ENCODE measurements at places on chromosomes 4 and X.

- H3K4me1 ChIP-seq = no peaks in the 10 kb centered on the region
- no peak for DNase-seq
- no peaks in the 10 kb centered on the region for H3K36me3 ChIP-seq
- no peak overlapping the region for H3K4me3 ChIP-seq
- H3K27ac ChIP-seq = no peak overlapping the region
Measured at GRCh38 chr4:184506527-184507121, 32.3 kb upstream of the IRF2 start.

GRCh38 chrX:53088136-53088974 is 5.6 kb upstream of the KANTR start:
- peaks cover 4% of the 10 kb centered on the region for H3K27me3 ChIP-seq
- no peaks in the 10 kb centered on the region for H3K4me1 ChIP-seq
- H3K36me3 ChIP-seq = peaks cover 8% of the 10 kb centered on the region
- peak overlapping the region; percentile 90 for H3K27ac ChIP-seq
- H3K4me3 ChIP-seq = peak overlapping the region; percentile 60
- peak; percentile 92 for DNase-seq

DNA sequence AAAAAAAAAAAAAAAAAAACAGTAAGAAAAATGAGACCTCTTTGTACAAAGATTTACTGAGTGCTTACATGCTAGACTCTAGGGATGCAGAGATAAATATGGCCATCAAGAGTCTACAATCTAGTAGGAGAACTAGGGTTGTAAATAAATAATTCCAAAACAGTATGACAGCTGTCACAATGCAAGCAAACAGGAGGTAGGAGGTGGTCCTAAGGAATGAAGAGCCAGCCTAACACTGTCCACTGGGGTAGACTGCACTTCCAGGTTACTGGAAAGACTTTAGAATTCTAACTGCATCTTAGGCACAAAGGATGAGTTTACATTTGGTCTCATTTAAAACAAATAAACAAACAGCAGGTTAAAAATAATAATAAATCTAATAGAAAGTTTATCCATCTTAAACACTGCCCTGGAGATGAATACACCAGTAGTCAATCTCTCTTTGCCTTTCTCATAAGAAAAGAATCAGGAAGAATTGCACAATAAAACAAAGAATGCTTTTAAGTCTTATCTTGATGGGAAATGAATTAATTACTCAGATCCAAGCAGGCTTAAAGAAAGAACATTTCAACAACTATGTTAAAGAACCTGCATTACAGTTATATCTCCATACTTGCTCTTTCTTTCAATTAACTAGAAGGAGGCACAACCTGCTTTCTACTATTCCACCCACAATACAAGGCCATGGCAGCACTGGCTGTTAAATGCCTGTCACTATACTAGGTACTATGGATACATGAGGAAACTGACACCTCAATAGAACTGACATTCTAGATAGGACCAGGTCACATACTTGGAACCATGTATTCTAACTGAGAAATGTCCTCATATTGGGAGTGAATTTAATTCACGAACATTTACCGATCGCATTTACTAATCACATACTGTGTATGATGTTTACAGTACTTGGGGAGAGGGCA is 12.7 kb downstream of the ADGRA3 start:
- H3K4me1 ChIP-seq = peaks cover 4% of the 10 kb centered on the region
- no peaks in the 10 kb centered on the region for H3K36me3 ChIP-seq
- H3K4me3 ChIP-seq = no peak overlapping the region
- no peak overlapping the region for H3K27ac ChIP-seq
- DNase-seq = no peak
- no peaks in the 10 kb centered on the region for H3K27me3 ChIP-seq

DNA sequence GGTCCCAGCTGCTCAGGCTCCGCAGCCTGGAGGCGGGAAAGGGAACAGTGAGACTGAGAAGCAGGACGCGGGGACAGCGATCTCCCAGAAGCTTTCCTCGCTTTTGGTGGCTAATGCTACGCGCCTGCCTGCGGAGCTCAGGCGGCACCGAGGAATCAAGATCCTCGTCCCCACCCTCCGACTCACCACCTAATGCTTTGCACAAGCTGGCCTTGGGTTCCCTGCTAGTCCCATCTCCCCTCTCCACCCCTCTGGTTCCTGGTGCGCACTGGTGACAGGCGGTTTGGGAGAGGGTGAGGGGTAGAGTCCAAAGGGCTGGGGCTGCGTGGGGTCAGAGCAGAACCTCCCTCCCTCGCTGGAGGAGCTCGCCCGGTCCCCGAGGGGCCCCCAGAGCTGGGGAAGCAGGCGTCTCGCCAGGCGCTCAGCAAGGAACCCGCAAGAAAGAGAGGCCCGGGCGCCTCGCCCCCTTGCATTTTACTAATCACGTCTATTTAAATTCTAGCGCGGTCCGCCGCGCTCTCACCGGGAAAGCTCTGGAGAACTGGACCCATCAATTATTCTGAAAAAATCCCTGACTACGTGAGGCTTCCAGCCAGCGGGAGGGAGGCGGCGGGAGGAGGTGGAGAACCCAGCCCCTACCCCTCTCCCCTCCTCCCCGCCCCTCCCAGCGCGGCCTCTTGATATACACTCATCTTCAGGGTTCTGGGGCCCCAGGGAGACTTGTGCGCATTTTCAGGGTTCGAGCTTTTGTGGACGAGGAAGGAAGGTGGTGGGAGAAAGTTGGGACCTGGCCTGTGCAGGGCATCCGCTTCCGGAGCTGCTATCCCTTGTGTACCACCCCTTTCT is 9.1 kb downstream of the POU4F2 start:
- no peak overlapping the region for H3K27ac ChIP-seq
- H3K4me3 ChIP-seq = no peak overlapping the region
- H3K36me3 ChIP-seq = no peaks in the 10 kb centered on the region
- peak; percentile 14 for DNase-seq
- peaks cover 52% of the 10 kb centered on the region for H3K27me3 ChIP-seq

GRCh38 chr4:159555873-159556272 is 453.0 kb downstream of the RAPGEF2 start:
- DNase-seq = no peak
- H3K27me3 ChIP-seq = no peaks in the 10 kb centered on the region
- no peaks in the 10 kb centered on the region for H3K4me1 ChIP-seq
- H3K27ac ChIP-seq = no peak overlapping the region

DNA sequence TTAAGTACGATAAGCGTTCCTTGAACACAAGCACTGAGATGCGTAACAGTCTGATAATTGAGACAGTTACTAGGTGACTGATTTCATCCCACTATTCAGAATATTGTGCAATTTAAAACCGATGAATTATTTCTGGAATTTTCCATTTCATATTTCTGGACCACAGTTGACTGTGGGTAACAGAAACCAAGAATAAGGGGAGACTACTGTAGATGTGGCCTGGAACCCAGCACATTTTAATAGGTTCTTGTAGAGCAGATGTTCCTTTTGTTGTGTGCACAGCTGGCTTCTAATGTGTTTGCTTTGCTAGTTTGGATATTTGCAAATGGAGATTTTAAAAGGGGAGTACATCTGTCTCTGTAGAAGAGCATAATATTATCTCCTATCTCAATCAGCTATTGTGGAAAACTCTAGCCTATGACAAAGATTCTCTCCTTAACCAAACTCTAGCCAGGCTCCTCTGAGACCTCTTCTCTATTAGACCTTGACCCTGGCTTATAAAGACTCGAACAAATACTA is 16.4 kb downstream of the NAAA start:
- no peaks in the 10 kb centered on the region for H3K36me3 ChIP-seq
- no peak overlapping the region for H3K4me3 ChIP-seq
- H3K27ac ChIP-seq = no peak overlapping the region
- no peaks in the 10 kb centered on the region for H3K27me3 ChIP-seq
- DNase-seq = no peak
- no peaks in the 10 kb centered on the region for H3K4me1 ChIP-seq

- no peaks in the 10 kb centered on the region for H3K27me3 ChIP-seq
- no peak for DNase-seq
- no peaks in the 10 kb centered on the region for H3K36me3 ChIP-seq
- H3K27ac ChIP-seq = no peak overlapping the region
- H3K4me1 ChIP-seq = no peaks in the 10 kb centered on the region
Measured at GRCh38 chrX:46978341-46979291, 66.4 kb downstream of the JADE3 start.

GRCh38 chrX:13123857-13124345 is 79.5 kb upstream of the FAM9C start:
- DNase-seq = no peak
- no peak overlapping the region for H3K27ac ChIP-seq
- H3K4me3 ChIP-seq = no peak overlapping the region
- no peaks in the 10 kb centered on the region for H3K36me3 ChIP-seq

DNA sequence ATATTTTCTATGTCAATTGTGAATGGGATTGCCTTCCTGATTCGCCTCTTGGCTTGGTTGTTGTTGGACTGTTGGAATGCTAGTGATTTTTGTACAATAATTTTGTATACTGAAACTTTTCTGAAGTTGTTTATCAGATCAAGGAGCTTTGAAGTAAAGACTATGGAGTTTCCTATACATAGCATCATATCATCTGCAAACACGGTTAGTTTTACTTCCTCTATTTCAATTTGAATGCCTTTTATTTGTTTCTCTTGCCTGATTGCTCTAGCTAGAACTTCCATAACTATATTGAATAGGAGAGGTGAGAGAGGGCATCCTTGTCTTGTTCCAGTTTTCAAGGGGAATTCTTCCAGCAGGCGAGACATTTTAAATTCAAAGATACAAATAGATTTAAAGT is 226.5 kb downstream of the FBXO8 start:
- no peaks in the 10 kb centered on the region for H3K36me3 ChIP-seq
- H3K4me1 ChIP-seq = no peaks in the 10 kb centered on the region
- H3K27ac ChIP-seq = no peak overlapping the region
- DNase-seq = no peak

- H3K36me3 ChIP-seq = no peaks in the 10 kb centered on the region
- no peak overlapping the region for H3K27ac ChIP-seq
- no peak overlapping the region for H3K4me3 ChIP-seq
Measured at GRCh38 chr4:8185295-8185694, 13.8 kb upstream of the SH3TC1 start.

- no peak for DNase-seq
- no peaks in the 10 kb centered on the region for H3K36me3 ChIP-seq
- H3K4me3 ChIP-seq = no peak overlapping the region
- no peaks in the 10 kb centered on the region for H3K4me1 ChIP-seq
Measured at GRCh38 chr4:25811841-25812240, 50.9 kb downstream of the SEL1L3 start.

DNA sequence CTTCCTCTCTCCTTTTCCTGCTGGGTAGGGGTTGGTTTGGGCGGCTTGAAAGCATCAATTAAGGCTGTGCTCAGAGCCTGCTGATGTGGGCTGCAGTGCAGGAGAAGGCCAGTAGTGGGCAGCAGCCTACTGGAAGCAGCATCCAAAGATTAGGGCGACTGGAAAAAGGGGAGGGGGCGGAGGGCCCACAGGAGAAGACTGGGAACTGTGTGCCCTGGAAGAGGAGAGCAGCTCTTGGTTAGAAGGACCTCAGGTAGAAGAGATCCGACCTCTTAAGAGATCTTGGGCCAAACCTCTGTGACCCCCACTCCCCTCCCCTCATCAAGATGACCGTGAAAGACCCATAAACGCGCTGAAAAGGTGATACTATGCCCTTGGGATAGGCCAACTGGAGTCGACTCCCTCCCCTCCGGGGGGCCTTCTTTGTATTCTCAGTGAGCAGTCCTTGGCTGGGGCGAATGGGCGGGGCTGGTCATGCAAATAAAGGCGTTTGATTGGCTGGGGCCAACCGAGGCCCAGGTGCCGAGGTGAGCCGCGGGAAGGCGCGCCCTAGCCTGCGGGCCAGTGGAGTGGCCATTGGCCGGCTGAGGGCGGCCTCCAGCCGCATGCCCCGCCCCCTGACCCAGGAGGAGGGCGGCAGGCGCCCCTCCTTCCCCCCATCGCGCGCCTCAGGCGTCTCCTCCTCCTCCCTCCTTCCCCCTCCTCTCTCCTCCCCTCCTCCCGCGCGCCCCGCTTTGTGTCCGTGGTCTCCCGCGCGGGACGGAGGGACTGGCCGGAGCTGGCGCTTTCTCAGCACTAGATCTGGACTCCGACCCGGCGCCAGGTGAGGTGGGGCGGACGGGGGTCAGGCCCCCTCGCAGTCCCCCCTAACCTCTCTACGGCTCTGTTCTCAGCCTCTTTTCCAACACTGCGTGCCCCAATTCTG is 10.1 kb downstream of the DLG3 start:
- H3K27me3 ChIP-seq = no peaks in the 10 kb centered on the region
- H3K4me3 ChIP-seq = peak overlapping the region; percentile 61
- H3K27ac ChIP-seq = peak overlapping the region; percentile 83
- no peaks in the 10 kb centered on the region for H3K4me1 ChIP-seq
- DNase-seq = peak; percentile 95

GRCh38 chr4:139324620-139325019 is 22.3 kb upstream of the NDUFC1 start:
- H3K4me3 ChIP-seq = no peak overlapping the region
- H3K27ac ChIP-seq = no peak overlapping the region
- H3K4me1 ChIP-seq = no peaks in the 10 kb centered on the region
- no peaks in the 10 kb centered on the region for H3K27me3 ChIP-seq
- no peaks in the 10 kb centered on the region for H3K36me3 ChIP-seq

GRCh38 chr4:151718984-151719955 is 41.5 kb downstream of the GATB start:
- H3K36me3 ChIP-seq = peaks cover 5% of the 10 kb centered on the region
- no peak overlapping the region for H3K27ac ChIP-seq
- DNase-seq = no peak
- no peak overlapping the region for H3K4me3 ChIP-seq

DNA sequence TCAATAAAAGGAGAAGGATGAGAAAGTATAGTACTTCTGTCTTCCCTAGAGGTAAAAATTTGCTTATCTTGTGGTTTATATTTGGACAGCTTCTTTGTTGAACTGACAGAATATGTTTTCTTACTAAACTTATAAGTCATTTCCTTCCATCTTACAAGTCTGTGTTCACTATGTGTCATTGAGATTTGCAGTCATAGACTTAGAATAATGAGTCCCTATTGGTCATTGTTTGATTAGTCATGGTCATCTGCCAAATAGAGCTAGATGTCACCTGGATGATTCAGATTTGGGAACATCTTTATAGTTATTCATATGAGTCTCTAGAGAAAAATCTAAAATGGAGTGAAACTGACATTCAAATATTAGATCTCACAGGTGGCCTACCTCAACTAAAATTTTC is 51.5 kb downstream of the SPATA18 start:
- no peak overlapping the region for H3K4me3 ChIP-seq
- no peak overlapping the region for H3K27ac ChIP-seq
- no peaks in the 10 kb centered on the region for H3K27me3 ChIP-seq

DNA sequence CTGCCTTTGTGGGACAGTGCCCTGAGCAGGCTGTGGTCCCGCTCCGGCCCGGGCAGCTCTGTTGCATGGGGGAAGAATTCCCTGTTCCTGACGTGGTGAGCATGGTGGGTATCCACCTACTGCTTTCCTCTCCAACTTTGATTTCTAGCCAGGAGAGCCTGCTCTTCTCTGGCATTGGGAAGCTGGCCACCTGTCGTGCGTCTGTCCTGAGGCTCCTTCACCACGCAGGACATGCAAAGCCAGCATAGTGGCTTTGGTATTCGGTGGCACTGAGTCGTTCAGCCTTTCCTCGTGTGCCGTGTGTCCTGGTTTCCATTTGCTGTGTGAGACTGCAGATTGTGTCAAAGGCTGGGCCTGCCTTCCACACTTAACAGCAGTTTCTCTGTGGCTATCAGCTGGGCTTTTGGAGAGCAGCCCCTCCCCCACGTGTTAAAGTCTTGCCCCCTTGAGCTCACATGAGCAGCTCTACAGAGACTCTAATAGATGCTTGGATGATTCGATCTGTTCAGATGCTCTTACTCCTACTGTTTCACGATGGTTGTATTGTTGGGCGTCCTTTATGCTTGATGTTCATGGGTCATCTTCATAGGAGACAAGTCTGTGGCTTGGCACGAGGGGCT is 46.3 kb upstream of the CLCN4 start:
- no peak overlapping the region for H3K4me3 ChIP-seq
- H3K4me1 ChIP-seq = no peaks in the 10 kb centered on the region
- DNase-seq = no peak
- H3K36me3 ChIP-seq = no peaks in the 10 kb centered on the region

GRCh38 chr4:8473198-8473919 is 32.8 kb downstream of the TRMT44 start:
- H3K36me3 ChIP-seq = peaks cover 6% of the 10 kb centered on the region
- peaks cover 5% of the 10 kb centered on the region for H3K4me1 ChIP-seq
- H3K27me3 ChIP-seq = no peaks in the 10 kb centered on the region
- peak; percentile 33 for DNase-seq
